ENCODE measurements at places on chromosomes 5 and 9. TPM values are rescaled to one million over a fixed set of nuclear protein-coding genes. Genes with fewer than 3 reads are reported as not detected.

DNA sequence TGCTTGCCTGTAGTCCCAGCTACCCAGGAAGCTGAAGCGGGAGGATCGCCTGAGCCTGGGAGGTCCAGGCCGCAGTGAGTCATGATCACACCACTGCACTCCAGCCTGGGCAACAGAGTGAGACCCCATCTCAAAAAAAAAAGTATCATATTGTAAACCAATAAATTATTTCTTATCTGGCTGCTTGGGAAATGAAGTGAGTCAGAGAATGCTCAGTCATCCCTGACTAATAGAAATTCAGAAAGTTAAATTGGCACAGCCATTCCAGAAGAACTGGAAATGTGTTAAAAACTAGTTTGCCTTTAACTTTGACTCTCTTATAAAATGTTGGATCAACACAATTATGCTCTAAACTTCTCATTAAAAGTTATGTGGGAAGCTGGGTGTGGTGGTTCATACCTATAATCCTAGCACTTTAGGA is 9.8 kb upstream of the GNE start:
- no peak overlapping the region for H3K27ac ChIP-seq
- no peaks in the 10 kb centered on the region for H3K27me3 ChIP-seq
- H3K36me3 ChIP-seq, result no peaks in the 10 kb centered on the region
- no peak for DNase-seq
- H3K4me3 ChIP-seq, result no peak overlapping the region

DNA sequence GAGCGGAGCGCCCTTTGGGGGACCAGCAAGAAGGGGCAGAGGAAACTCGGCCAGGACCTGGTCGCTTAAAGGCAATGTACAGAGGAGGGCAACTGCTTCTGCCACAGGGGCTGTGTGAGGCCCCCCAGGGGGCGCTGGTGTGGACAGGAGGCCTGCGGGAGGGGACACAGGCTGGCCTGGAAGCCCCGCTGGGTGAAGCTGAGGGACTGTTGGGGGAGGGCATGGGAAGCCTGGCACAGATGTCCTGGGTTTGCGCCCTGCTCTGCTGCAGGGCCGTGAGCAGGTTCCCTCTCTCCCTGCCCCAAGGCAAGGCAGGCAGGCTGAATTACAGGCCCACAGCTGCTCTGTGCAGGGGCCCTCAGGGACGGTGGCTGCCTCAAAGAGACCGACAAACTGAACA is 5.4 kb downstream of the MED22 start:
- H3K27me3 ChIP-seq, result no peaks in the 10 kb centered on the region
- no peak overlapping the region for H3K27ac ChIP-seq
- no peak for DNase-seq
- H3K4me1 ChIP-seq, result peaks cover 6% of the 10 kb centered on the region
- no peak overlapping the region for H3K4me3 ChIP-seq
- H3K36me3 ChIP-seq, result peaks cover 47% of the 10 kb centered on the region

The CDO1 gene
- total RNA-seq, result 25.4 TPM

The DAPK1 gene
- 131 TPM for total RNA-seq

DNA sequence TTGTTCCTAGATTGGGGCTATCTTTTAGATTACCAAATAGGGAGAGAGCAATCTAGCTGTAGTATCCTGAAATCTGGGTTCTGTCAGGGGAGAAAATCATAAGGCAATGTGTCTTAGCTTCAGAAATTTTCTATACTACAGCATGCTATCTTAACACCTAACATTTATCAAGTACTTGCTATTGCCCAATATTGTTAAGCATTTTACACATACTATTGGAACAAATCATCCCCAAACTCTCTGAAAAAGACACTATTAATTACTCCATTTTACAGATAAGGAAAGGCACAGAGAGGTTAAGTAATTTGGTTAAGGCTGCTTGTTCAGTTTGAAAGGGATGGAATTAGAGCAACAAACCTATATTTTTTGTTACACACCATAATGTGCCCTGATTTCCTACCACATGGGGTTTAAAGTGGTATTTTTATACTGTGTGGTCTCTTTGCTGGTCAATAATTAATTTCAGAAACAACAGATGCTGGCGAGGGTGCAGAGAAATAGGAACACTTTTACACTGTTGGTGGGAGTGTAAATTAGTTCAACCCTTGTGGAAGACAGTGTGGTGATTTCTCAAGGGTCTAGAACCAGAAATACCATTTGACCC is 57.2 kb upstream of the RIC1 start:
- H3K4me1 ChIP-seq, result no peaks in the 10 kb centered on the region
- no peaks in the 10 kb centered on the region for H3K27me3 ChIP-seq
- H3K4me3 ChIP-seq, result no peak overlapping the region
- no peaks in the 10 kb centered on the region for H3K36me3 ChIP-seq
- H3K27ac ChIP-seq, result no peak overlapping the region
- no peak for DNase-seq

DNA sequence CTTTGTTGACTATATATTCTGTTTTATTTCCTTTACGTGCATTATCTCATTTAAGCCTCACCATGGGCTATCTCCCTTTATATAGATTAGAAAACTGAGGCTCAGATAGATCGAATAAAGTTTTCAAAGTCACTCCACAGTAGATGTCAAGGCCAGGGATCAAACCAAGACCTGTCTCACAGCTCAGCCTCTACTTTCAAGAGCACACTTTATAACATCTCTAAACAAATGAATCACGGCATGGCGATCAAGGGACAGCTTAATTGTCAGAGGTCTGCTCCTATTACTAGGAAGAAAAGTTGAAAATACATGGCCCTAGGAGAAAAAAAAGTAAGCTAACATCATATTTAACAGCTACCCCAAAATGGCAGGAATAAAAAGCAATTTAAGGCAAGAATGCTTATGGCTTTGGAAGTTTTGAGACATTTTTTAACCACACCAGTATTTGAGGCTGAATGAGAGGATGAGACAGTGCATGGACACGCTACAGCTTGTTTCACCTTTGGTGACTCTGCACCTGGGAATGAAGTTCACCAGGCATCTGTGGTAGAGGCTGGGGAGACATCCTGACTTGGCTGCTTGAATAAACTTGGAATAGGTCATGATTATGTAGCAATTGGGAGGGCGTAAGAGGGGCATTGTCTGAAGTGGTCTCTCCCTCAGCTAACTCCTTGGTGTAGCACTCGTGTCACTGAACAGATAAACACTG is 486.8 kb upstream of the WWC1 start:
- H3K36me3 ChIP-seq, result no peaks in the 10 kb centered on the region
- peaks cover 2% of the 10 kb centered on the region for H3K4me1 ChIP-seq
- no peak overlapping the region for H3K27ac ChIP-seq

The KDM4C gene
- 26.1 TPM for total RNA-seq

GRCh38 chr9:93891050-93891449 is 64.1 kb downstream of the BARX1 start:
- H3K27me3 ChIP-seq, result no peaks in the 10 kb centered on the region
- H3K36me3 ChIP-seq, result no peaks in the 10 kb centered on the region
- DNase-seq, result no peak
- H3K27ac ChIP-seq, result no peak overlapping the region
- no peak overlapping the region for H3K4me3 ChIP-seq
- no peaks in the 10 kb centered on the region for H3K4me1 ChIP-seq

The F2RL2 gene
- 0.10 TPM for total RNA-seq

The PHYHD1 gene
- total RNA-seq, result 14.1 TPM

GRCh38 chr5:91417219-91417618 is 34.1 kb upstream of the ARRDC3 start:
- no peak for DNase-seq
- H3K27me3 ChIP-seq, result no peaks in the 10 kb centered on the region
- H3K4me3 ChIP-seq, result no peak overlapping the region
- no peak overlapping the region for H3K27ac ChIP-seq

DNA sequence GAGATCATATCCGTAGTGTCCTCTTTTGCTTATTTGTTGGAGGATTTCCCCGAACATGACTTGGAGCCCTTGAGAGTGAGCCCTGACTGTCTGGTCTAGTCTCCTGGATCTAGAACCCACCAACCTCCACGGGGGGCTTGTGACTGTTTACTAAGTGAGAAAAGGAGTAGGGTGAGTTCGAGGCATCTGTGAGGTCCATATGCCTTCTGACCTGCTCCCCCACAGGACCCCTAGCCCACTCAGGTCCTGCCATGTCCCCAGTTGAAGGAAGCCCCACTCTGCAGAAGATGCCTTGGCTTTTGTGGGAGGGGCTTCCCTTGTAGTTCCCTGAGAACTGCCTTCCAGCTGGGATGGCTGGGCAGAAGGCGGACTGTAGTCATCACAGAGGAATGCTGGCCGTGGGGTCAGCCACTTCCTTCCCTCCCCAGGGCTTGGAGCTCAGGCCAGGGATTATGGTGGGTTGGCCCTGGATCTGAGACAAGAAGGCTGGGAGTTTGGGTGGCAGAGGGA is 7.0 kb upstream of the IRF1 start:
- no peaks in the 10 kb centered on the region for H3K27me3 ChIP-seq
- H3K27ac ChIP-seq, result no peak overlapping the region
- no peaks in the 10 kb centered on the region for H3K36me3 ChIP-seq
- H3K4me1 ChIP-seq, result peaks cover 7% of the 10 kb centered on the region

The FOXD4L4 gene
- not detected for total RNA-seq

DNA sequence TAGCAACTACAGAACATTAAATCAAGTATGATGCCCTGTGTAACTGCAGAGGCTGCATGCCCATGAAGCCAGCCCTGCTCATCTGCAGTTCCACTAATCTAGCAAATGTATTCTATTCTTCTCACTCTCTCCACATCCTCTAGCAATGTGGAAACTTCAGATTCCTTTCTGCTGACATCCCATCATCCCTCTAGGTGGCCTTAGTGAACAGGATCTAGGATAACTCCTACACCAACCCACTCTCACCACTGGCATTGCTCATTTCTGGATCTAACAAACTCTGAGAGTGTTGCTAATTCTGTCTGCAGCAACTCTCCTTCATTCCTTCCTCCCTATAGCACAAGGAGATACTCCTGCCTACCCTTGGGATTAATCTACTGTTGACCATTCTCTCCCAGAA is 80.8 kb downstream of the FAM81B start:
- H3K27me3 ChIP-seq, result no peaks in the 10 kb centered on the region
- no peak for DNase-seq
- peaks cover 4% of the 10 kb centered on the region for H3K36me3 ChIP-seq
- no peak overlapping the region for H3K4me3 ChIP-seq

The GRXCR2 gene
- not detected for total RNA-seq

DNA sequence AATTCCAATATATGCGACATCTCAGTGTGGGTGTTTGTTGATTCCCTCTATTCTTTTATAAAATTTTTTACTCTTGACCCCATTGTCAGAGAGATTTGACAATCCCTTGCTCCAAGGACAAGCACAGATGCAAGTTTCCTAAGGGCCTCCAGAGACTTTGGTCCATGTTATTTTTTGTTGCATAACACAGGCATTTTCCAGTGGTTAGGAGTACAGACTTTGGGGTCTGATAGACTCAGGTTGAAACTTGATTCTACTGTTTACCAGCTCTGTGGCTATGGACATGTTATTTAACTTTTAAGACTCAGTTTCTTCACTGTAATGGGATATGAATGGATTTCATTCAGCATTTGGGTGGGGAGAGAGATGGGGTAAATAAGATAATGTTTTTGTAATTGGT is 361.3 kb downstream of the ENC1 start:
- no peaks in the 10 kb centered on the region for H3K4me1 ChIP-seq

The SPINK4 gene
- total RNA-seq, result not detected

The EQTN gene
- total RNA-seq, result not detected

The LRRC14B gene
- not detected for total RNA-seq

Data from H1 (cell line).